ENCODE measurements at places on chromosomes 5 and 9. TPM values are rescaled to one million over a fixed set of nuclear protein-coding genes. Genes with fewer than 3 reads are reported as not detected.

PCDHA1 gene
- under 0.01 TPM for total RNA-seq

CTNND2 gene
- total RNA-seq = not detected

SPINK7 gene
- total RNA-seq = not detected

SH3TC2 gene
- 1.5 TPM for total RNA-seq

CACNA1B gene
- total RNA-seq = under 0.01 TPM

GABRA6 gene
- not detected for total RNA-seq

LRRC19 gene
- not detected for total RNA-seq

ADAMTS19 gene
- under 0.01 TPM for total RNA-seq

S100Z gene
- total RNA-seq = not detected

WASHC1 gene
- total RNA-seq = 3.6 TPM

CDC20B gene
- under 0.01 TPM for total RNA-seq

CXCL14 gene
- 2.1 TPM for total RNA-seq

SMIM33 gene
- total RNA-seq = not detected

CARD9 gene
- 2.9 TPM for total RNA-seq

PCDHGC5 gene
- total RNA-seq = 4.7 TPM

CER1 gene
- total RNA-seq = not detected

PCA3 gene
- total RNA-seq = not detected

SNAPC4 gene
- 9.1 TPM for total RNA-seq

WNT8A gene
- total RNA-seq = not detected

CD274 gene
- 2.9 TPM for total RNA-seq

ISL1 gene
- not detected for total RNA-seq

MARCHF11 gene
- total RNA-seq = not detected

SLC24A2 gene
- under 0.01 TPM for total RNA-seq

OBP2A gene
- total RNA-seq = not detected

ESM1 gene
- 0.73 TPM for total RNA-seq

LRSAM1 gene
- 18.5 TPM for total RNA-seq

OTP gene
- not detected for total RNA-seq

BTNL3 gene
- not detected for total RNA-seq

AHRR gene
- 160 TPM for total RNA-seq

SLCO4C1 gene
- total RNA-seq = 0.49 TPM

CCNJL gene
- 1.1 TPM for total RNA-seq

CDK9 gene
- 53.1 TPM for total RNA-seq

SLC46A2 gene
- not detected for total RNA-seq

UBE2QL1 gene
- total RNA-seq = under 0.01 TPM

ANKRD20A1 gene
- total RNA-seq = not detected

PDE8B gene
- under 0.01 TPM for total RNA-seq

C9orf153 gene
- 0.24 TPM for total RNA-seq

DRD1 gene
- total RNA-seq = 0.36 TPM

SLC25A2 gene
- 1.9 TPM for total RNA-seq

TERT gene
- total RNA-seq = not detected

CDC25C gene
- 0.65 TPM for total RNA-seq

ADAMTS6 gene
- 117 TPM for total RNA-seq

PLAA gene
- total RNA-seq = 39.3 TPM

TMEM215 gene
- total RNA-seq = not detected

ZNF608 gene
- 31.0 TPM for total RNA-seq

ENTPD2 gene
- not detected for total RNA-seq

OR1N2 gene
- not detected for total RNA-seq

FOXD4L3 gene
- total RNA-seq = not detected

FREM1 gene
- 0.97 TPM for total RNA-seq

FAM169A gene
- total RNA-seq = 4.7 TPM

PCDHA9 gene
- total RNA-seq = 0.36 TPM

TMEM174 gene
- not detected for total RNA-seq

OR1Q1 gene
- 0.36 TPM for total RNA-seq

DBH gene
- total RNA-seq = not detected

NXNL2 gene
- 2.1 TPM for total RNA-seq

FBP2 gene
- not detected for total RNA-seq

All from hair follicle dermal papilla cell (primary cell).